ENCODE measurements at places on chromosomes 7 and 10.
A peak's percentile ranks its signal among the peaks of the same experiment; 100 is the strongest.

DNA sequence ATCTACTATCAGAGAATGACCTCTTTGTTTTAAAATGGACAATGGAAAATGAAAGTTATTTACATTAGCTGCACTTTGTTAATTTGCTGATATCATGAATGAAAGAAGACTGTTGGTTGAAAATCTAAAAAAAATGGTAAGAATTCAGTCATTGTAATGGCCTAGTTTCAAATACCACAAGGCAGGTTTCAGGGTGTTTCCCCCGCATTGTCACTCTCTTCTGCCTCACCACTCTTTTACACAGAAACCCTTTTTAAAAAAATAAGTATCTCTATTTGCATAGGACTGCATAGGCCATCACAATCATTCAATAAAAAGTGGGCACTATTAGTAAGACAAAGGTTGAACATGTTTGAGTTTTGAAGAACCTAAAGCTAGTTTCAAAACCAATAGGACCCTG, 737.1 kb downstream of the INHBA start:
- no peak for DNase-seq

- DNase-seq: no peak
Observed at GRCh38 chr7:8126601-8127167, 135.3 kb downstream of the ICA1 start.

DNA sequence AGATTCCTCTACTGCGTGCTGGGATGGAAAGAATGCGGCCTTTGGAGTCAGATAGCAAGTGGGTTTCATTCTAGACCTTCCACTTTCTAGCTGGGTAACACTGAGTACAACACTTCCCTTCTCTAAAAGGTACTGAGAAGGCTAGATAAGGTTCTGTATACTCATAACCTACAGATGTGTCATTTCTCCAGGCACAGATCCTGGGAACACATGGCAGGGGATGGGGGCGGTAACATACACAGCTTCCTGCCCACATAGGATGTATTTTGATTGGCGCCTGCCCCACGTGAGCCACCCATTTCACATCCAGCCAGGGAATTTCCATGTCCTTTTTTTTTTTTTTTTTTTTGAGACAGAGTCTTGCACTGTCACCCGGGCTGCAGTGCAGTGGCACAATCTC, 31.8 kb downstream of the KLRG2 start:
- DNase-seq: no peak

DNA sequence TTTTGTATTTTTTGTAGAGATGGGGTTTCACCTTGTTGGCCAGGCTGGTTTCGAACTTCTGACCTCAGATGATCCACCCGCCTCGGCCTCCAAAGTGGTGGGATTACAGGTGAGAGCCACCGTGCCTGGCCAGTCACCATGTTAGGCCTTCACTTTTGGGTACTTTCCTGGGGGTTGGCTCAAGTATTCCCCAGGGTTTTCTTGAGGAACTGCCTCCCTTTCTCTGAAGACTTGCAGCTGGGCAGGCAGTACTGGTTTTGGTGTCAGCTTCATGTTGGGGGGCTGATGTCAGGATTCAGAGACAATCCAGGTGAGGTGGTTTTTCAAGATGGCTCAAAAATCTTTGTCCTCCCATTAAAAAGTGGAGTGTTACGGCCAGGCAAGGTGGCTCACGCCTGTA, 7.7 kb downstream of the ZNHIT1 start:
- no peak for DNase-seq

- no peak for DNase-seq
Observed at GRCh38 chr7:130560972-130561371, 69.1 kb downstream of the MEST start.

DNA sequence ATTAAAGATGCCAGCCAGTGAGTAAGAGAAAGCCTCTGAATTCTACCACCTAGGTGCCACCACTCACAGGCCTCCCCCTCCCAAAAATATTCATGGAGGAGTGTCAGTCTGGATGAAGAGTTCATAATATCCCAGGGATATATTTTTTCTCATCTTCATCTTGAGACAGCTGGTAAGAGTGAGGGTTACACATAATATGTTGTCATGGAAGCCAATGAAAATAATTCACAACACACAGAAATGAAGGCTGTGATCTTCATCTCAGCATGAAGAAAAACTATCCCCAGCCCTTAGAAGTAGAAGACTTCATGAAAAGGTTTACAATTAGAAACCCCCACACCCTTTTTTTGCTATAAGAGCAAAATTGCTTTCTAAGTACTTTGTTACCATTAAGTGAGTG, 175.6 kb downstream of the DNAH11 start:
- DNase-seq: no peak

- DNase-seq: no peak
Observed at GRCh38 chr7:65287023-65287422, 86.6 kb upstream of the ZNF92 start.

GRCh38 chr7:100612730-100613390, 520 bp downstream of the MOSPD3 start:
- DNase-seq: no peak

DNA sequence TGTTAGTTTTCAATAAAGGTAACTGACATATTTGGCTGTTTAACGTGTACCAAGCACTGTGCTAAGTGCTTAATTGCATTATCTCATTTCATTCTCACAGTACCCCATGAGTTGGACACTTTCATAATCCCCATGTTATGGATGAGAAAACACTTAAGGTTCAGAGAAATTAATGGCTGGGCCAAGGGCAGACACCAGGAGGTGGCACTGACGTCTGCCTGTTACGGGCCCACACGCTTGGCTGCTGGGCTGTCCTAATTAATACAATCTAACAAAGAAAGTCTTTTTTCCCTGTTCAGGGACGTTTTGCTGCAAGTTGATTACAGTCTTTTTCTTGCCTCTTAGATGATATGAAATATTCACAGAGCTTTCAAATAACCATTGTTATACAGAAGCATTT, 16.1 kb downstream of the DYDC2 start:
- DNase-seq: no peak

DNA sequence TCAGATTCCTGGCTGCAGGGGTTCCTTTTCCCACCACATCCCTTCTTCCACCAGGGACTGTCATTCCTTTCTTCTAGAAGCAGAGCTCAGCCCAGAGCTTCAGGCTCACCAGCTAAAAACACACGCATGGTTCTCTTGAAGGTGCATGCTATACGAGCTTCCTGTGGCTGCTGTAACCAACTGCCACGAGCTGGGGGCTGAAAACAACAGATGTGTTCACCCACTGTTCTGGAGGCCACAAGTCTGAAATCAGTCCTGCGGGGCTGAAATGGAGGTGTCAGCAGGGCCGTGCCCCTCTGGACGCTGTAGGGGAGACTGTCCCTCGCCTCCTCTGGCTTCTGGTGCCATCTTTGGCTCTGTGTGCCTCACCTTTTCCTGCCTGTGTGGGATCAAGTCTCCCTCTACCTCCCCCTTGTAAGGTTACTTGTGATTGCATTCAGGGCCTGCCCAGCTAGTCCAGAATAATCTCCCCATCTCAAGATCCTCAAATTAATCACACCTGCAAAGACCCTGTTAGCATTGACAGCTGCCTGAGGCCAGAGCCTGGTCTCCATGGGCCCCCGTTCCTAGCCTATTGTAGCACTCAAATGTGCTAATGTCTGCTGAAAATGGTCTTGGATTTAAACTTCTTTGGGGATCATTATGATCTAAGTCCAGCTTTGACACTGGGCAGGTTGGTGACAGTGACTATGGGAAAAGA, 13.7 kb downstream of the RAB19 start:
- DNase-seq: peak; percentile 27

DNA sequence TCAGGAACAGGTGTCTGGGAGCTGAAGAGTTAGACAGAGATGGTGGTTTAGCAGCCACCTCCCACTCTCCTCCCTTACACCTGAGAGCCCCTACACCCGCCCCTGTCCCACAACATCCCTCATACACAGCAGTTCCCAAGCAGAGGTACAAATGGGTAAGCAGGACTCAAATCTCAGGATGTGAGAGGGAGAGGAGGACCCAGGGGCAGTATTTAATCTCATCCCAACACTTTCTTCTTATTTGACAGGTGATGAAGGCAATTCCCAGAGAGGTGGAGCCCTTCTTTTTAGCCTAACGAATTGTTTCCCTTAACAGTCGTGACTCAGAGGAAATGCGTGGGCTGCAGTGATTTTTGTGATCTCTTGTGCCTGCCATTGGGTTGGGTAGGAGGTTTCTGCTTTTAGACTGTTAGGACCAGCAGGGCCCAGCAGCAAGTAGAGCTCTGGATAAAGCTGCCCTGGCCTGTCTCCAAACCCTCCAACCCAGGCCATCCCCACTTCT, 191.3 kb downstream of the HECW1 start:
- no peak for DNase-seq

- no peak for DNase-seq
Observed at GRCh38 chr7:53110425-53110824, 75.0 kb downstream of the POM121L12 start.

DNA sequence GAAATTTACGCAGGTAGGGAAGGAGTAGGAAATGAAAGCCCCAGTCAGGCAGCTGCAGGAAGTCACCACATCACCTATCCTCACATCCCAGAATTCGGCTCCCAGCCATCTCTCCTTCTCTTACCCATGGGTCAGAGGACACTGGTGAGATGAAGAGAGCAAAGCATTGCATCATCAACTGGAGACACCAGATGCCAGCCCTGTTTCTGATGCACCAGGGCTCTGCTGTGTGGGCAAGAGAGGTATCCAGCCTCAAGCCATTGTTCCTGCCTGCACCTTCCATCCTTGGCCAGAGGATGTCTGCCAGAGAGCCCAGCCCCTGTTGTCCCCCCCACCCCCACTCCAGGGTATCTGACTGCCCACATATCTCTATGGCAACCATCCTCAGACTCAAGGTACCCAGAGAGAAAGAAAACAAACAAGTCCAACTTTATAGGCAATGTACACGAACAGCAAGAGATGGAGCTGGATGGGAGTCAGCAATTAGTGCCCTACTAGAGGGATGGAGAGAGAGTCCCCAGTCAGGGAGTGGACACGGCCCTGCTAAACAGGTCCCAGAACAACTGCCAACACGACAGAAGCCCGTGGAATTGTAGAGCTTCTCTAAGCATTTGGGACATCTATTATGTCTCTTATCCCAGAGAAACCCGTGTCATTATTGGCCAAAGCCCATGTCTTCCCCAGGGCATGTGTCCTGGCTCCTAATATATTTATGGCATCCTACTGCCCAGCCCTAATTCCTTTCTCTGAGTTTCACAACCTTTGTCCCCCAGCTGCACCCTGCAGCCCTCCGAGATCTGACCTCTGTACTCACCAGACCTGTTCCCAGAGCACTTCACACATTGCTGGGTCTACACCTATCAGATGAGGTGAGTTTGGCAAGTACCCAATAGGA, 2.8 kb downstream of the CAMK2G start:
- no peak for DNase-seq

DNA sequence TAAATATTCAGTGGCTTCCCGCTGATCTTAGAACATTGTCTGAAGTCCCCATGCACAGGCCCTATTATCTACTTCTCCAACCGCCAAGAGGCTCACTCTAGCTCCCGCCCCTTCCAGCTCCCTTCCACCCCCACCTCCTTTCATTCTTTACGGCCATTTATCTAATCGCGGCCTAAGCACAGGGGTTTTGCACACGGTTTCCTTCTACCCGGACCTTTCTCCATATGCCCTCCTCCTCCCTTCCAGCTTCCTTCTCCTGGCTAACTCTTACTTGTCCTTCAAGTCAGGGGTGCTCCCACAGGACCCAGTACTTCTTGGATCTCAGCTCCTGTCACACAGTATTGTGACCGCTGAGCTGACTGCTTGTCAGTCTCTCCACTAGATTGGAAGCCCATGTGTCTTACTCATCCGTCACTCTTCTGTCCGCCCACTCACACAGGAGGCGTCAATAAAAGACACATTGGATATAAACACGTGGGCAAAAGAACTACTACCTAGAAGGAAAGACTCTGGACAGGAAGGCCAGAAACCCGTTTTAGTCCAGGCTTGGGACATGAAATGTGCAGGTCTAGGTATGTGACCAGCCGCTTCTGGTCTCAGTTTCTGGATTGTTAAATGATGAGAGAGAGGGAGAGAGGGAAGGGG, 20.2 kb upstream of the HPS1 start:
- DNase-seq: no peak

GRCh38 chr10:117532003-117532385, 10.6 kb upstream of the EMX2 start:
- DNase-seq: no peak

GRCh38 chr10:103544657-103545310, 51.3 kb downstream of the NEURL1 start:
- DNase-seq: no peak

- DNase-seq: no peak
Observed at GRCh38 chr10:58704226-58704625, 191.6 kb downstream of the BICC1 start.

GRCh38 chr7:17680943-17681351, 259.3 kb downstream of the SNX13 start:
- no peak for DNase-seq

DNA sequence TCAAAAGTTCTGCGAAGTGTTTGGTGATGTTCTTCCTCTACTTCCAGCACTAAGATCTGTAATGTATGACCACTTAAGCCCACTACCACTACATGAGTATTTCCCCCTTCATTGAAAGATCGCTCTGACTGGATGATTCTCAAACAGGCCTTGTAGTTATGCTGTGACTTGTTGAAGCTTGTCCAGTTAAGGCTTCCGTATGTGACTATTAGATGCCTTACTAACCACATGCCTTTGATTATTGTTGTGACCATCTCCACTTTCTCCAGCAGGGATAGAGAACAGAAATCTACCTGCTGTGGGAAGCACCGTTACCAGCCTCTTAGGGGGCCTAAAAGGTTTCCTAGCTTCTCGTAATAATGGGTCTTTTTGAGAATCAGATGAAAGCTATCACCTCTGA, 81.1 kb downstream of the NOC3L start:
- DNase-seq: no peak

- DNase-seq: no peak
Observed at GRCh38 chr10:61408105-61408504, 45.1 kb downstream of the TMEM26 start.

DNA sequence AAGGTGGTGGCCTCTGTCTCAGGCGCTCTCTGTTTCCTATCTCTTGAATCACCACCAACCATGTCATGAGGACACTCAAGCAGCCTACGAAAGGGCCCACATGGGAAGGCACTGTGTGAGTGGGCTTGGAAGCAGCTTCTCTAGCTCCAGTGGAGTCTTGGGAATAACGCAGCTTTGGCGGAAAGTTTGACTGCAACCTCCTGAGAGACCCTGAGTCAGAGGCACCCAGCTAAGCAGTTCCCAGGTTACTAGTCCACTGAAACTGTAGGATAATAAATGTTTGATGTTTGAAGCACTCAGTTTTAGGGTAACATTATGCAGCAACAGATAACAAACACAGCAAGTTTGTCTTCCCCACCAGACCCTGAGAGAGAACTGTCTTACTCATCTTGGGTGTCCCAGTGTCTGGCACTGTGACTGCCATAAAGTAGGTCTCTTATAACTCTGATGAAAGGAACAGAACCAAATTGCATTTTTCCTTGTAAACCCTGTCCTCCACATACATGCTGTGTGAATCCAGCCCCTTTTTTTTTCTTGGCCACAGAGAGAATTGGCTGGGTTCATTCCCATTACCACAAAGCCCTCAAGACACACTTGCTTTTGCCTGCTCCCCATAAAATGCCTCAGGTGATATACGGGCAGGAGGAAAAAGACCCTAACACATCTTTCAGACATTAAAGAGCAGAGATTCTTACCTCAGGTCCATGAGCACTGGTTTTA, 185.5 kb downstream of the ZNF365 start:
- DNase-seq: no peak

Data from DMS 273 treated with DMSO at 0.1 percent for 48 hours (cell line).